ENCODE measurements at places on chromosomes 2 and 18.
A peak's percentile ranks its signal among the peaks of the same experiment; 100 is the strongest.

DNA sequence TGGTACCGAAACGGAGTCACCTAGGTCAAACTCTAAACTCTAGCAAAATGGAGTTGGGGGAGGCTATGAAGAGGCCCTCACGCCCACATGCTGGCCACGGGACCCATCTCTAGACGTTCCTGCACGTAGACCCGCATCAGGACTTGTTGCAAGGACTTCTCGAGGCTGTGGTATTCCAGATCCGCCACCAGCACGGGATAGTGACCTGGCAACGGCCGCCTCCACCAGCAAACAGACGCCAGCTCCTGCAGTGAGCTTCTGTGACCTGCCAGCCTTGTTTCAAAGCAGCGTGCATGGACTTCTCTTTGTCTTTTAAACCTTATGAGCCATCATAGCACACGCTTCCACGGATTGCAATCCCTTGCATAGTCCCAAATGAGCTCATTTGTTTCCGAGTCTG lies 40.3 kb upstream of the RALBP1 start:
- no peak for DNase-seq

DNA sequence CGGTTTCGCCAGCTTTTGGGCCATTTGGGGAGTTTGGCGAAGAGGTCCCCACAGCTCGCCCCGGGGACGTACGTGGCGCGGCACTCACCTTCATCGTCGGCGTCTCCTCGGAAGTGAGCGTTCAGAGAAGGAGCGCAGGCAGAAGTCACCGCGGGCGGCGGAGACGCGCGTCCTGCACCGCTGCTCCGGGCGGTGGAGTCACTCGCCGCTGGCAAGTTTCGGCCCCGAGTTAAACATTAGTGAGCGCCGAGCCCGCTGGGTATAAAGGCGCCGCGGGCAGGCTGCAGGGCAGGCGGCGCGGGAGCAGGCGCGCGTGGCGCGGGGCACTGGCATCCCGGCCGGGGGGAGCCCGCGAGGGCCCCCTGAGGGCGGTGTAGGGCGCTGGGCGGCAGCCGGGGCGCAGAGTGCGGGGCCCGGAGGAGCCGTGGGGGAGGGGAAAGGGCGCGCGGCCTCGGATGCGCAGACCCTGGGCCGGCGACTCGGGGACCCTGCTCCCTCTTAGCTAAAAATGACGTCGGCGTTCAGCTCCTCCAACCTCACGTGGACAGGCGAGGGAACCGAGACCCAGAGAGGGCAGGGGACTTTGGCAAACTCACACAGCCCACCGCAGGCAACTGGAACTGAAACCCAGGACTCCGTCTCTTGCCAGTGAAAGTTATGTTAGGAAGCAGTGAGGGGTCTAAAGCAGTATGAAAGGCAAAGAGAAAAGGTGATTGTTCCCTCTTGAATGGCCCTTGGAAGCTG lies at the start of gene DPP4:
DPP4 (minus strand) TSS at position 328 of the 744 bp plus-strand sequence; CDS start at position 94, 234 bp downstream.
- DNase-seq, result peak; percentile 17

GRCh38 chr18:44047585-44047984 lies 633.1 kb upstream of the SETBP1 start:
- DNase-seq, result no peak

GRCh38 chr2:9199716-9200632 lies 6.6 kb upstream of the ASAP2 start:
- no peak for DNase-seq

DNA sequence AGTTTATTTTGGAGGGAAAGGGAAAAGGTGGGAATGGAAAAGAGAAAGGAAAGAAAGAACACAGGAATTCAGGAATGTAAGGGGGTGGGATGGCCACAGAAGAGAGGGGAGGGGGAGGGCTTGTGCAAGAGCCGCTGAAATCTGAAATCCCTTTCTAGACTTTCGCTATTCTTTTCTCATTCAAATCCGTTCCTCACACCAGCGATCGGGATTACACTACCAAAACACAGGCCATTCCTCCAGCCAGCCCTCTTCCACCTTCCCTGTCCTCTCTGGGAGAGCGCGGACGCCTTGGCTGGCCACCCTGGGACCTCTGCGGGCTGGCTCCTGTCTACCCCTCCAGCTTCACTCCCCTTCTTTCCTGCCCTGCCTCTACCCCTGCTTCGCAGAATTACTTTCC lies 102.3 kb downstream of the CDCA7 start:
- DNase-seq, result no peak

DNA sequence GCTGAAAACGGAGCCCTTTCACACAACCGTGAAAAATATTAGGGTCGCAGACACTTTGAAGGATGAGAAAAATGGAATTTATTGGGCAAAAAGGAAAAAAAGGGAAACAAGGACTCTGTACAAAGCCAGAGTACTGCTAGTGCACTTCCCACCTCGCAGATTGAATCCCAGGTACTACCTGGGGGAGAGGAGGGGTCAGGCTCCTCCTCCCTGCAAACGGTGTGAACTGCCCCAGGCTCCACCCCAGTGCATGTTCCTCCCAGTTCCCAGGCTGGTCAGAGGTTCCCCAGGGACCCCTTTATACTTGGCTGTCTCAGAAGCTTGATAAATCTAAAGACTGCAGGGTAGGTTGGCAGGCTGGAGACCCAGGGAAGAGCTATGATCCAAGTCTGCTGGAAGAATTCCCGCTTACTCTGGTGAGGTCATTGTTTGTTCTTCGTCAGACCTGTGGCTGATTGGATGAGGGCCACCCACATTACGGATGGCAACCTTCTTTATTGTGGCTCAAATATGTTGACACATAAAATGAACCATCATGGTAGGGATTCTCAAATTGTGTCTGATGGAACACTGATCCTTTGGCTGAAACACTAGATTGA lies 290.4 kb upstream of the POU3F3 start:
- no peak for DNase-seq

- DNase-seq, result no peak
Observed at GRCh38 chr2:37243435-37243834, 12.0 kb downstream of the NDUFAF7 start.

GRCh38 chr2:107817378-107817777 lies 9.3 kb upstream of the RGPD4 start:
- DNase-seq, result no peak

DNA sequence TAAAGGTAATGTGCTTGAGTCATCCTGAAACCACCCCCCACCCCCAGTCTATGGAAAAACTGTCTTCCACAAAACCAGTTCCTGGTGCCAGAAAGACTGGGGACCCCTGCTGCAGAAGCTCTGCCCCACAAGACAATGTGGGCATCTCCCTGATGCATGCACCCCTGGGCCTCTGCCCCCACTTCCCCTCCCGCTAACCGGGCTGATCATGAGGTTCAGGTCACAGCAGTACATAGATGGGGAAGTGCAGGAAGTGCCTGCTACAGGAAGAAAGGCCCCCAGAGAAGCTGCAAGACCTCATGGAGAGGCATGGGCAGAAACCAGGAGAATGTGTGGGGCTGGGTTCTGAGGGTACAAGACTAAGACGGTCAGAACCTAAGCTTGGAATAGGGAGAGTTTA lies 243.4 kb upstream of the ID2 start:
- no peak for DNase-seq

DNA sequence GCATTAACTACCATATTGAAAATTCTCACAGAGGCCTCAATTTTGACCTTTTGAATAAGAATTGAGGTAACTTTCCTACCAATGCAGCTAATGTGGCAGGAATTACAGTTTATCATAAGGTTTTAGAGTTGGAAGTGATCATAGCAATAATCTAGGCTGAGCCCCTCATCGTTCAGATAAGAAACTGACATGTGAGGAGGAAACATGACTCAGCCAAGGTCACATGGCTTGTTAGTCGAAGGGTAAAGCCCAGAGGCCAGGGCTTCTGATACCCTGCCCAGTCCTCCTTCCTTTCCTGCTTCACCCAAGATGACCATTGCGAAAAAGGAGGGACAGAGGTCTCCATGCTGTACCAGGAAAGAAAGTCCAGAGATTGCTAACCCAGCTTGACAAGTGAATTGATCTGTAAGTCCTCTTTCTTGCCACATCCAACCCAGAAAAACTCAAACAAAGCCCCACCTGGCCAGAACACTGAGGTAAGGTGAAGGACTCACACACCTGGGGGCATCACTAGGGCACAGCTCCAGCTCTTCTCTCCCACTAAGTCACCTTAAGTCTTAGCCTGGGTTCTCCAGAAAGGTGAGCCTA lies 174.8 kb downstream of the EN1 start:
- no peak for DNase-seq

DNA sequence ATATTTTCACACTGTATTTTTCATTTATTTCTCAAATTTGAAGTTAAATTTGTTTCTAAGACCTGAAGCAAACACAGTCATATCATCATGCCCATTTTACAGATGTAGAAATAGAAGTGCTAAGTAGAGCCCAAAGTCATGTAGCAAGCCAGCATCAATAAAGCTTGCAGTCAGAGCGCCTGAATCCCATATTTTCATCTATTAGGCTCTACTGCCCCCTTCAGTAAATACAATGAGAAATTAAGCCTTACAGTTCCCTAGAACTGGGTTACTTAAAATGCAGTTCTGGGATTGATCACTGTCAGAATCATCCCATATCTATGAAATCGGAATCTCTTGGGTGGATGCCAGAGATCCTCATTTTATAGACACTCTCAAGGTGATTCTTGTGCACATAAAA lies 419.9 kb downstream of the TGIF1 start:
- no peak for DNase-seq

DNA sequence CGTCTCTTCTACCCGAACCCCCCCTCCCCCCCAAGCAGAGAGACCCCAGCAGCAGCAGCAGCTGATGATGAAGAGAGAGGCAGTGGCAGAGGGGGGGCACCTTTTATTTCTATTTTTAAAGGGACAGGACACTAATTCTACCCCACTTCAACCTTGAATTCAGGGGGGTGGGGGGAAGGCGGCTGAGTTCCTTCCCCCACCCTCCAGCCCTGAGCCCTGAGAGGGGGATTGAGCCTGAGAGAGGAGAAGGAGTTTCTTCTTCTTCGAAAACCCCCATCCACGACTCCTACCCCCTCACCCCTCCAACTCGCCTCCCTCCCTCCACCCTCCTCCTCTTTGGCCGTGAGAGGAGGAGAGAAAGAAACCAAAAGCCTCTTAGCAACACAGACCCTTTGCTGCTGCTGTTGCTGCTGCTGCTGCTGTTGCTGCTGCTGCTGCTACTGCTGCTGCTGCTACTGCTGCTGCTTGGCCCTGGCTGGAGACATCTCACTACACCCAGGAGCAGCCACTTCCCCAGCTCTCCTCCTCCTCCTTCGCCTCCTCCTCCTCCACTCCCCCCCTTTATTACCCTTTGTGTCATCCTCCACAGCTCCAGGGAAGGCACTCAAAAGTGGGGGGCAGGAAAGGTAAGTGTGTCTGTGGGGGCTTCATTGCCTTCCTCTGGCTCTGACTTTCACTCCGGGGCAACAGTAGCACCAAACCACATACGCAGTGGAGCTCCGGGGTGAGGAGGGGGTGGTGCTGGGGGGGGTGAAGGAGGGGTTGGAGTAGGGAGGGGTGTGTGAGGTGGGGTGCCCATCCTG lies at the start of gene MBD5:
MBD5 (plus strand) TSS at position 33 of the 803 bp plus-strand sequence.
- DNase-seq, result no peak
